Activated CD4-positive, CD25-positive, alpha-beta regulatory T cell (primary cell): ENCODE measurements at places on chromosomes 1 and 21.

DNA sequence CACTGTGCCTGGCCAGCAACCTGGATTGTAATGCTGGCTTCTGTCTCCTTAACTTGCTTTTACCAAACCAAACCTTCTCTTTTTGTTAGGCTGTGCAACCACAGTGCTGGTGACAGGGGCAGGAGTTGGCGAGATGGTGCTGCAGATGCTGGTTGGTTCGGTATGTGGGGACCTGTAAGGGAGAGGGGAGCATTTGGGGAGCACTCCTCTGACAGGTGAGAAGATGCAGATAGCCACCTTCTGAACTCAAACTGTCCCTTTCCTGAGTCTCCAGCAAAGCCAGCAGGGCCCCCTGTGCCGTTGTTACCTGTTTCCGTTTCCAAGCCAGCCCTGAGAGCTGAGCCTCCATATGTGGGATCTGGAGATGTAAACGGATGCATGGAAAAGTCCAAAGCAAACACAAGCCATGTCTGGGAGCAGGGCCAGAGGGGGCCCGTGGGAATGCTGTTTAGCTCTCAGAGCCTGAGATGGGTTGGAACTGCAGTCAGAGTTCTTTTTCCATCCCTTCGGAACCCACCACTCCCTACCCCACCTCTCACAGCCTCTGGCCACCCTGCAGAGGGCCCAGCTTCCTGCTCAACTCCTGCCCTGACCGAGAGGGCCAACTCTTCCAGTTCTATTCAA lies 34.0 kb downstream of the ELK4 start:
- DNase-seq, result no peak

- DNase-seq, result no peak
Observed at GRCh38 chr1:94265011-94265422, 27.6 kb upstream of the ARHGAP29 start.

DNA sequence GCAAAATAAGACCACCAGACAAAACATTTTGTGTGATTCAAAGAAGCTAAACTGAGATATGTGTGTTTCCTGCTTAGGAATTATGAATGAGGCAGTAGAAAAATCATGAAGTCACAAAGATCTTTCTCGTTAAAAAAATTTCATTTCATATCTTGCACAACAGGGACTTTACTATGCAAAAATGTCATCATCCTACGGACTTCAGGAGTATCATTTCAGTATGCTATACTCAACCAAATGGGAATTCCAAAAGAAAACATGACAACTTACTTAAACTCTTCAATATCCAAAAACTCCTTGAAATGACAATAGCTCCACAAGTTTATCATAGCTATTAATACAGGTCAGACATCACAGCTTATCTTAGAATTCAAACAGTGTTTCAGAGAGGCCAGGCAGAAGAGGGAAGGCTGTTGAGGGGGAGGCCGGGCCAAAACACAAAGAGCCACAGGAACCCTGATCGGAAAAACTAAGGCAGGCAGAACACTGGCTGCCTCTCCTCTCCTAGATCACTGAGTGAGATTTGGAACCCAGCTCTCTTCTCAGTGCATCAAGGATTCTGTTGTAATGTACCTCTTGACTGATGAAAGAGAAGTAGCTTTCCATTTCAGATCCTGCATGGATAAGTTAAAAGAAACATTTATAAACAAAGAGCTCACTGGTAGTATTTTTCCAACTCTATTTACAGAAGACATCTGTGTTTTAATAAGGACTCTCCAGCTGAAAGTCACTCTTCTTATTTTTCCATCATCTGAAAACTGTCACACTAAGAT lies 66.9 kb downstream of the TESK2 start:
- DNase-seq, result no peak

- DNase-seq, result no peak
Observed at GRCh38 chr1:81443288-81443687, 357.4 kb upstream of the ADGRL2 start.

DNA sequence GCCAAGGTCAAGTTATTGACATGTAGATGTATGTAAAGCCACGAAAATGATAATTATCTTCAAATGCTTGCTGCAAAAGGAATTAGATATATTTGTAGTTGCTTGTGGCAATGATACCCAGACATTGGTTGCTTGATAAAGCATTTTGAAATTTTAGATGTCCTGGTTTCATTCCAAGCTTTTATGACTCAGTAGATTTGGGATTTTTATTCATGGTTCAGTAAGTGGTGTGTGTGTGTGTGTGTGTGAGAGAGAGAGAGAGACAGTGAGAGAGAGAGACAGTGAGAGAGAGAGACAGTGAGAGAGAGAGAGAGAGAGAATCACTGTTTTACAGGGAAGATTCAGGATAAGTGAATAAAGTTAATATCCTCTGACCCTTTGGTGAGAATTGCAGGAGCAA lies 498.2 kb upstream of the C1orf87 start:
- no peak for DNase-seq

GRCh38 chr1:9253004-9253403 lies 18.4 kb downstream of the H6PD start:
- DNase-seq, result no peak

GRCh38 chr1:245484176-245484575 lies 329.4 kb downstream of the KIF26B start:
- no peak for DNase-seq

GRCh38 chr1:160486453-160486852 lies 36.6 kb downstream of the SLAMF6 start:
- no peak for DNase-seq

DNA sequence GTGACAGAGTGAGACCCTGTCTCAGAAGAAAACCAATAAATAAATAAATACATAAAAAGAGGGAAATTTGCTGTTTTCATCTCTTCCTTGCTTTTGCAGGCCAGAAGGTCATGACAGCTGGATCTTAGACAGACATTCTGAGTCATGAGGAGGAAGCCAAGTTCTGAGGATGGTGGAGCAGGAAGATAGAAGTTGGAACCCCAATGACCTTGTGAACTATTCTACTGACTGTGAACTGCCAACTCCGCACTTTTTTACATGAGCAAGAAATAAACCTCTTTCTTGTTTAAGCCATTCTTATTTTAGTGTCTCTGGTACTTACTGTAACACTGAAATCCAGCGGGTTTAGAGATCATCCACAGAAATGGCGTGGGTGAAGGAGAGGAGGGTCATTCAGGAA lies 8.5 kb downstream of the CD84 start:
- no peak for DNase-seq

GRCh38 chr1:30126848-30127247 lies 596.5 kb downstream of the MATN1 start:
- DNase-seq, result no peak

- no peak for DNase-seq
Observed at GRCh38 chr1:241934866-241935265, 22.7 kb upstream of the BECN2 start.

GRCh38 chr1:53783056-53783455 lies 44.1 kb upstream of the GLIS1 start:
- DNase-seq, result no peak

- DNase-seq, result no peak
Observed at GRCh38 chr1:68217060-68217554, 15.2 kb downstream of the WLS start.

GRCh38 chr1:93219443-93219842 lies 38.9 kb downstream of the CCDC18 start:
- DNase-seq, result no peak

- no peak for DNase-seq
Observed at GRCh38 chr1:185419718-185420117, 102.7 kb upstream of the IVNS1ABP start.
